Upper lobe of right lung (tissue), 1 donor: ENCODE measurements at places on chromosomes 3 and 15.

DNA sequence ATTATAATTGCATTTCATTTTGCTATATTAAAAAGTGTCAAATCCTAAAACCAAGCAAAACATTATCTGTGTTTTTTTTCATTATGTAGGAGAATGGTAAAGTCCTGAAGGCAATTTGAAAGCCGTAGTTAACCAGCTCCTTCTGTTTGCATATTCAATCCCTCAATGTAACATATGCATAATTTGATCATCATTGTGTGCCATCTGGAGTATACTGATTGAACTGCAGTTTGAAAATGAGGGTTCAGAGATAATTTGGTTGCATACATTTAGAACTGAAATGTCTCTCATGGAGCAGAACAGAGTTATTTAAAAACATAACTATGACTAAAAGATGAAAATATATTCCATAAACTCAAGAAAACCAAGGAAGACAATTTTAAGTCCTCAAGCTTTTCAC lies 518.6 kb downstream of the GBE1 start:
- DNase-seq = no peak

DNA sequence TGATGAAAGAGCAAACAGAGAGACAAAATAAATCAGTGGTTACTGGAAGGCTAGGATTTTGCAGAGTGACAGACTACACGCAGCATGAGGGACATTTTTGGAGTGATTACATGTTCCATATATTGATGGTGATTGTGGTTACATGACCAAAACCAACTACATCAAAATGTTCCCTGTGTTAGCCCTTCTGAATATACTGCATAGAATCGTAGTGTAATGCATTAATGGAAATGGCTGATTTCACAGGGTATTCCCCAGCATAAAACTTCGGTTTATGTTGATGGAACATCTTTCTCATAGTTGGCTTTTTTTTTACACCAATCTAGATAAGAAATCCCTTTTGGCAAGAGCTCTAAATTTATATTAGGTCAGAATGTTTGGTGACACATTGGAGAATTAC lies 191.3 kb upstream of the CMC1 start:
- DNase-seq = no peak

DNA sequence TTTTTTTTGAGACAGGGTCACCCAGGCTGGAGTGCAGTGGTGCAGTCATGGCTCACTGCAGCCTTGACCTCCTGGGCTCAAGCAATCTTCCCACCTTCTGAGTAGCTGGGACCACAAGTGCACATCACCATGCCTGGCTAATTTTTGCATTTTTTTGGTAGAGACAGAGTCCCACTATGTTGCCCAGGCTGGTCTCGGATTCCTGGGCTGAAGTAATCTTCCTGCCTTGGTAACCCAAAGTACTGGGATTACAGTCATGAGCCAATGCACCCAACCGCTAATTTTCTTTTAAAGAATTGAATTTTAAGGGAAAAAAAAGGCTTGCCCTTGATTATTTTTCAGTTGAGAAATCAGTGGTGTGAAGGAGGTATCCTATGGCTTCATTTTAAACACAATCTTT lies 334.0 kb downstream of the SOX2 start:
- DNase-seq = no peak

DNA sequence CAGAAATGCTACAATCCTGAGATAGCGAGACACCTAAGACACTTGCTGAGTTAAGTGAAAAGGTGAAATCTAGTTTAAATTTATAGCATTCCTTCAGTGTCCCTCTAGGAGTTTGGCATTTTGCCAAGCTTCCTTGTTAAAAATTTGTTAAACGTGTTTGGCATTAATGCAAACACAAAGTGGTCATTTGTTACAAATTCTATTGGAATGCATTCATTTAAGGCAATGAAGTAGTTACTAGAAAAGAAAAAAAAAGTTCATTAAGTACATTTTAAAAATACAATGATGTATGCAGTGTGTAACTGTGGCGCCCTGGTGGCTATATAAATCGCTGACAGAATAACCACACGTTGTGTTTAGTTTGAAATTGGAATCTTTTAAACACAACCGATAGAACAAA lies 31.3 kb upstream of the WNT5A start:
- no peak for DNase-seq

DNA sequence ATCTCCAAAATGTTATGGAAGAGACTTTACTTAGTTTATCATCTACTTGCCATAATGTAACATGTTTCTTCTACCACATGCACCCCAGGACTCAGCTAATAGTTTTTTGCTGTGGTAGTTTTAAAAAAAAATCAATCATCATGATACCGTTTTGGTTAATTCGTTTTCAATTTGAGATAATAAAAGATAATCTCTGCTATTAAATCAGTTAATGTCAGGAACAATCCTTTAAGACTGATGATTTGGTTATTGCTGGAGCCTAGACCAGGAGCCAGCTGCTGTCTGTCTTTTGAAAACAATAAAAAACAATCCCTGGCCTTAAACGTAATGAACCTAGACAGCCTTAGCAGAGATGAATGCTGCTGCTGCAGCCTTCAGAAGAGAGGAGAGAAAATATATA lies 403.7 kb downstream of the OXSM start:
- DNase-seq = no peak

GRCh38 chr15:30990036-30990435 lies 1.4 kb downstream of the MTMR10 start:
- no peak for DNase-seq

DNA sequence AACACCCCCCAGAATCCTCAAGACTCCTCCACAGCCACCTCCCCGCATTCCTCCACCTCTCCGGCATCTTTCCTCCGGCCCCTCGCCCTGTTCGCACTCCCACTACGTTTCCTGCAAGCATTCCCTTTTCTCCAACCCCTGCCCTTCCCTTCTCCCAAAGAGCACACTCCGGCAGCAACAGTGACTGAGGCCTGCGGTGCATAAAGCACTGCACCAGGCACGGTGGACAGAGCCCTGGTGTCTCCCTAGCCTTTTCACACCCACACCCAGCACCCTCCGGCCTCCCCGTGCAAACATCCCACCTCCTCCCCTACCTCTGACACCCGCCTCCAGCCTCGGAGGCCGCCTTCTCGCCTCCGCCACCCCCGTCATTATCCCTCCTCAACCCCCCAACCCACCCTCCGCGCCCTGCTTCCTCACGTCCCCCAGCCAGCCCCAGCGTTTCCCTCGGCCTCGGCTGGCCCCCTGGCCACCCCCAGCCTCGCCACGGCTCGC lies 577 bp downstream of the ZNF148 start:
- DNase-seq = peak; percentile 79

DNA sequence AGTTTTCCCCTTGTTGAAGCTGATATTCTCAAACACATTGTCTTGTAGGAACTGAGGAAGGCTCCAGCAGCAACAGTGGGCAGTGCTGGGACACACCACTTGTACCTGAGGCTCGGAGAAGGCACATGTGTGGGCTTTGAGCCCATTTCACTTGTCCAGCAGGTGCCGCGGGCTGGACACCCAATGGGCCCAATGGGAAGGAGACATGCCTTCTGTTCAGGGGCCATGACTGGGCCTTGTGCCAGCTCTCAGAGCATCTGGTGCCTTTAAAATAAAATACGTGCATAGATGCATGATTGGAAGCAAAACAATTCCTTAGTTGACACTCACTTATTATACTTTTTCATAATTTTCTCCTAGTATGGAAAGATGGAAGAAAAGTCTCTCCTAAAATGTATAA lies 334.2 kb downstream of the KLF13 start:
- DNase-seq = no peak

- DNase-seq = no peak
Observed at GRCh38 chr15:48494631-48495030, 150.9 kb downstream of the FBN1 start.

DNA sequence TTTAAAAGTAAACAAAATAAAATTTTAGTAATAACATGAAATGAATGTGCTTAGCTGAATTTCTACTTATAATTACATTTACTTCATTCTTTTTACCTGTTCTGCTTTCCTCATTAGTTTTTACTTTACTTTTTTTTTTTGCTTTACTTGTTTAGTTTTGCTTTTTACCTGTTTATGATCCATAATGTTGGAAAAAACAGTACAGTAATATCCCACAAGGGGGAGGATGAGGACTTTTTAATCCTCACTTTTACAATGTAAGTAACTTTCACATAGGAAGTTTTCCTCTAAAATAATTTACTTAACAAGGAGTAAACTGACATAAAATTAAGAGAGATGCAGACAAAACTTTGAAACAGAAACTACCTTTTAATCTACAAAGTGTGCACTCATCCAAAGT lies 268.7 kb downstream of the TBC1D5 start:
- no peak for DNase-seq

DNA sequence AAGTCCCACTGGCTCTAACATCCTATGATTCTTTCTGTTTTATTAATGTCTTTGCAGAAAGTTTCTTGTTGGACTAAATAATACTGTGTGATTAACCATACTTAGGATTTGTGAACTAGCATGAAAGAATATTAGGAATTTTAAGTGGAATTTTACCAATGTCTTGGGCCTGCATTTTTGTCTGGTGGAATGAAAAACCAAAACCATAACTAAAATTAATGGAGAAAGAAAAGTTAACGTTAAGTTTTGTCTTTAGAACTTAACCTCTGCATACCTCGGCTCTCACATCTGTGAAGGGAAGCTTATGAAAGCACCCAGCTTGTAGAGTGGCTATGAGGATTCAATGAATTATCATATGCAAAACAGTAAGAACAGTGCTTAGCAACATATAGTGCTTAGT lies 6.5 kb downstream of the FBN1 start:
- DNase-seq = no peak

DNA sequence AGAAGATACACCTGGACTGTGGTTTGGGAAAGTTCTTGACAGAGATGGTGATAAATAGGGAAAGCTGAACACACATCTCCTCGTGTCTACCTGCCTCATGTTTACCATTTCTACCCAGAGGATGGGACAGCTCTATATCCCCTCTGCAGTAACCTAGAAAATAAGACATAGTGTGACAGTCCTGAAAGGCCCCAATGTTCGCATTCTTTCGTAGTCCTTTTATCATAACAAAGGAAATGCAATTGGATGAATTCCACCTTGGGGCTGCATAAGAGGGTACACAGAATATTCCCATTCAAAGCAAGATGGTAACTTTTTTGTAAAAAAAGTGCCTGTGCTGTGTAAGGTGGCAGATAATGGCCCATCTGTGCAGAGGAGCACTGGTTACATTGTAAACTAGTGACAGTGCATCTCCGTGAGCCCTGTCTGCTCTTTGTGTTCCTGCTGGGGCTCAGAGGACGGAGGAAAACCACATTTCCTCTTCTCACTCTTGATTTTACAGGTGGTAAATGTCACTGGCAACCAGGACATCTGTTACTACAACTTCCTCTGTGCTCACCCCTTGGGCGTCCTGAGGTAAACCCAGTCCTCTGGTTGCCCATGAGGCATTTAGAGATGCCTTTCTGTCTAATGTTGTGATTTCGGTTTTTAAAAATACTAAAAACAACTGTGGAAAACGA lies 74.3 kb downstream of the SIDT1 start:
- DNase-seq = no peak

GRCh38 chr15:70049701-70050301 lies 47.9 kb downstream of the TLE3 start:
- DNase-seq = no peak

DNA sequence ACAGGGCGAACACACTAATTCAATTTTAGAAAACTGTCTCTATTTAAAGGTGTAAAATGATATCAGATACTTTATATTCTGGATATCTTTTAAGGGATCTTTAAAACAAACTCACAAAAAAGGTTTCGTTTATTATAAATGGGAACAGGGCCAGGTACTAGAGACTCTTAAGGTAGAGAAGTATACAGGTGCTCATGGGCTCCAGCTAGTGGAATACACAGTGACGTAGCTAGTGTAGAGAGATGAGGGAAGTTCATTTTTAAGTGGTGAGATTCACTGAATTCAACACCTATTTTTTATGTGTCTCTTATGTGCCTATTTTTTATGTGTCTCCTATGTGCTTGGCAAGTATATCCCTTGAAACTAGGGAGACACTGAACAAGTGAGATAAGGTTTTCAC lies 132.7 kb upstream of the FAM3D start:
- no peak for DNase-seq

DNA sequence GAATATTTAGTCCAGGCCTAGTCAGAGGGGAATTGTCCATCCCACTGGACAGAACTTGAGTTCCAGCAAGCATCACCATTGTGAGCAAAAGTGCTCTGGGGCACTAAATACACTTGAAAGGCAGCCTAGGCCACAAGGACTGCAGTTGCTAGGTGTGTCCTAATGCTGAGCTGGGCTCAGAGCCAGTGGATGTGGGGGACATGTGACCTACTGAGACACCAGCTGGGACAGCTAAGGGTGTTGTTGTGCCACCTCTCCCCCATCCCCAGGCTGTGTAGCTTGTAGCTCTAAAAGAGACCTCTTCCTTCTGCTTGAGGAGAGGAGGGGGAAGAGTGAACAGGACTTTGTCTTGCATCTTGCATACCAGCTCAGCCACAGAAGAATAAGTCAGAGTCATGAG lies 120.9 kb downstream of the DTWD1 start:
- no peak for DNase-seq

- no peak for DNase-seq
Observed at GRCh38 chr15:39124155-39124552, 456.7 kb upstream of the THBS1 start.

DNA sequence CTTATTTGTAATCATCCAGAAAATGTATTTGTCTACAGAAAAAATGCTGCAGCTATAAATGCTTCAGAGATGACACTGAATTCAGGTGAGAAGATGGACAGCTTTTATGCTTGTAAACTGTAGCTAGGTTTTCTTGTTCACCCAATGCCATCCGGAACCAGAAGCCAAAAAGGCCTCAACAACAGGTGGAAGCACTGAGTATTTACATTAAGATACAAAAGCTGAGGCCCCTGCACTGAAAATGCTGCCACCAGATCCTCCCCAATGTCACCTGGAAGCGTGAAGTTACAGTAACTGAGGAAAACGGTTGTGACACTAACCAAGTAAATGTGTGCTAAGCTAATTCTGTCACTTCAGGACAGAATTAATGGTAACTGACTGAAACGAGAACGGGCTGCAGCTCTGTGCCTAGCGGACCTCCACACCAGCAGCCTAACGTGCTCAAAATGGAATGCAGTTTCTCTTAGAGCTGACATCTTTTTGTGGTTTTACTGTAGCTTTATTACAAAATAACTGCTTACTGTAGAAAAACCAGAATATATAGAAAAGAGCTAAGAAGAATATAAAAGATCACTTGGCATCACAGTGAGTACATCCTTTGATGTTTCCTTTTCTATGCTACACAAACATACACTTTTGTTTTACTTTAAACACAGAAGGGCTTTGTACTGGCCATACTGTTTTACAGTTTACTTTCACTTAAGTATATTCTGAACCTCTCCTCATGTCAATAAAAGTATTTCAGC lies 7.6 kb downstream of the CHSY1 start:
- DNase-seq = no peak

DNA sequence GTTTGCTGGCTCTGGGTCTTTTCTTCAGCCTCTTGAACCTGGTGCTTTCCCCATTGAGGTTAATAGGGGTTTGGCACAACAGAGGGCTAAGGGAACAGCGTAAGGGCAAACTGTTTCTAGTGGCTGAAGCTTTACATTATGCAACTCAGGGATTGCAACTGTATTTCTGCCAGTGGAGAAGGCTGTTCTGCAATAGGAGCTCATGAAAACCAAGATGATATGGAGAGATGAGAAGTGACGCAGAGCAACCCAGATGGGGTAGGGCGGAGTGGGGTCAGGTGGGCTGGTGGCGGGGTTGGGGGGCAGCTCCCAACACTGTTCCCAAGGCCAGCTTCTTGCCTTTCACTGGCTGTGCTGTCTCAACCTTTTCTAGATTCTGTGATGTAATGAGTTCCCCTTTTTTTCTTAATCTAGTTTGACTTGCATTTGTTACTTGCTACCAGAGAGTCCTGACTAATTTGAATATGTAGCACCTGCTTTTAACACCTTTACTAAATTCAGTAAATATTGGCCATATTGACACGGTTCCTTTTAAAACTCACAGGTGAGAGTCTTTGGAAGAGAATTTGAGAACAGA lies 7.2 kb downstream of the GXYLT2 start:
- DNase-seq = no peak

- peak; percentile 74 for DNase-seq
Observed at GRCh38 chr3:49004352-49005302, 2.6 kb upstream of the WDR6 start.
